Glutamatergic neuron (in vitro differentiated cells): ENCODE measurements at places on chromosomes 6 and 20.
A peak's percentile ranks its signal among the peaks of the same experiment; 100 is the strongest.

- no peak for DNase-seq
- H3K27me3 ChIP-seq: peaks cover 6% of the 10 kb centered on the region
- peak overlapping the region; percentile 52 for H3K27ac ChIP-seq
These were observed 63.3 kb upstream of the PTGIS start for GRCh38 chr20:49631061-49631716.

GRCh38 chr6:43399932-43400487, 27.3 kb upstream of the ABCC10 start:
- DNase-seq: no peak
- H3K36me3 ChIP-seq: peaks cover 3% of the 10 kb centered on the region
- no peak overlapping the region for H3K4me3 ChIP-seq
- H3K27me3 ChIP-seq: peaks cover 2% of the 10 kb centered on the region
- H3K27ac ChIP-seq: no peak overlapping the region

- no peak for DNase-seq
- no peaks in the 10 kb centered on the region for H3K27me3 ChIP-seq
- H3K4me3 ChIP-seq: no peak overlapping the region
- H3K36me3 ChIP-seq: no peaks in the 10 kb centered on the region
- H3K27ac ChIP-seq: no peak overlapping the region
- peaks cover 10% of the 10 kb centered on the region for H3K4me1 ChIP-seq
These were observed 114.5 kb downstream of the JAG1 start for GRCh38 chr20:10559266-10559665.

DNA sequence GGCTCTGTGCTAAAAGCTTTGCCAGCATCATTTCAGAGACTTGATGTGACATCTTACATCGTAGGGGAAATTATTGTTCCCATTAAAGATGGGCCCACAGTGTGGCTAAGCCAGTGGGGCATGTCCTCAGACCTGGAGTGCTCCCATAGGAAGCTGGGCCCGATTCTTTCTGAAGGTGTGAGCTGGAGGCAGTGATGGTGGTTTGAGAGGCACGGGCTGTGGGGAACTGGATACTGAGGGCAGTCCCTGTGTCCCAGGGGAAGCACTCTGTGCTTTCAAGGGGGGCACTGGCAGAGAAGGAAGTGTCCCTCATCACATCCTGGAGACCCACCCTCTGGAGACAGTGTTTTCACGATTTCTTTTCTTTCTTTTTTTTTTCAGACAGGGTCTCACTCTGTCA, 8.6 kb upstream of the FAM110A start:
- no peak for DNase-seq
- peak overlapping the region; percentile 38 for H3K27ac ChIP-seq
- no peak overlapping the region for H3K4me3 ChIP-seq
- H3K27me3 ChIP-seq: peaks cover 19% of the 10 kb centered on the region
- peaks cover 46% of the 10 kb centered on the region for H3K4me1 ChIP-seq

- H3K4me3 ChIP-seq: no peak overlapping the region
- H3K36me3 ChIP-seq: no peaks in the 10 kb centered on the region
- peaks cover 2% of the 10 kb centered on the region for H3K27me3 ChIP-seq
- no peak for DNase-seq
- H3K27ac ChIP-seq: no peak overlapping the region
- H3K4me1 ChIP-seq: no peaks in the 10 kb centered on the region
These were observed 84.1 kb upstream of the EPB41L1 start for GRCh38 chr20:36070451-36070850.

- H3K36me3 ChIP-seq: no peaks in the 10 kb centered on the region
- no peak overlapping the region for H3K4me3 ChIP-seq
- no peak for DNase-seq
- no peaks in the 10 kb centered on the region for H3K27me3 ChIP-seq
- H3K4me1 ChIP-seq: no peaks in the 10 kb centered on the region
These were observed 12.7 kb downstream of the SUPT3H start for GRCh38 chr6:45365036-45365435.

- peak overlapping the region; percentile 63 for H3K4me3 ChIP-seq
- peaks cover 25% of the 10 kb centered on the region for H3K4me1 ChIP-seq
- H3K36me3 ChIP-seq: no peaks in the 10 kb centered on the region
- DNase-seq: no peak
- H3K27ac ChIP-seq: no peak overlapping the region
These were observed 3.5 kb downstream of the RBM39 start for GRCh38 chr20:35738410-35739179.

DNA sequence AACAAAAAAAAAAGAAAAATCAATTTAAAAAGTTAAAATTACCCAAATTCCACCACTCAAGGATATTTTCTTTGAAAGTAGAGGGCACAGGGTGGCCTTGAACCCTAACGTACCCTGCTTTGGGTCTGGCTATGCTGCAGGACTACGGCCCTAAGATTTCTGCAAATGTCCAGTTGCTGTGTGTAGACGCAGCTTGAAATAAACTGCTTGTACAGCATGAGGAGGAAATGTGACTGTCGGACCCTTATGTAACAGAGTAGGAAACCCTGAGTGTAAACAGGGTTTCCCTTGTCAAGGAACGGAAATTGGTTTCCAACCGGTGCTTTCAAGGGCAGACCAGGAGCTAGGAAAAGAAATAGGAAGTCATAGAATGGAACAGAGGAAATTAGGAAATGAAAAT, 60.7 kb upstream of the SHLD1 start:
- H3K27me3 ChIP-seq: peaks cover 6% of the 10 kb centered on the region
- DNase-seq: no peak
- no peaks in the 10 kb centered on the region for H3K36me3 ChIP-seq

- no peaks in the 10 kb centered on the region for H3K27me3 ChIP-seq
- no peaks in the 10 kb centered on the region for H3K36me3 ChIP-seq
- DNase-seq: no peak
- no peak overlapping the region for H3K4me3 ChIP-seq
- H3K4me1 ChIP-seq: peaks cover 4% of the 10 kb centered on the region
These were observed 357.4 kb upstream of the PLCB4 start for GRCh38 chr20:8711501-8711900.
